AG08396 (cell line): ENCODE measurements at places on chromosomes 11 and 22.

DNA sequence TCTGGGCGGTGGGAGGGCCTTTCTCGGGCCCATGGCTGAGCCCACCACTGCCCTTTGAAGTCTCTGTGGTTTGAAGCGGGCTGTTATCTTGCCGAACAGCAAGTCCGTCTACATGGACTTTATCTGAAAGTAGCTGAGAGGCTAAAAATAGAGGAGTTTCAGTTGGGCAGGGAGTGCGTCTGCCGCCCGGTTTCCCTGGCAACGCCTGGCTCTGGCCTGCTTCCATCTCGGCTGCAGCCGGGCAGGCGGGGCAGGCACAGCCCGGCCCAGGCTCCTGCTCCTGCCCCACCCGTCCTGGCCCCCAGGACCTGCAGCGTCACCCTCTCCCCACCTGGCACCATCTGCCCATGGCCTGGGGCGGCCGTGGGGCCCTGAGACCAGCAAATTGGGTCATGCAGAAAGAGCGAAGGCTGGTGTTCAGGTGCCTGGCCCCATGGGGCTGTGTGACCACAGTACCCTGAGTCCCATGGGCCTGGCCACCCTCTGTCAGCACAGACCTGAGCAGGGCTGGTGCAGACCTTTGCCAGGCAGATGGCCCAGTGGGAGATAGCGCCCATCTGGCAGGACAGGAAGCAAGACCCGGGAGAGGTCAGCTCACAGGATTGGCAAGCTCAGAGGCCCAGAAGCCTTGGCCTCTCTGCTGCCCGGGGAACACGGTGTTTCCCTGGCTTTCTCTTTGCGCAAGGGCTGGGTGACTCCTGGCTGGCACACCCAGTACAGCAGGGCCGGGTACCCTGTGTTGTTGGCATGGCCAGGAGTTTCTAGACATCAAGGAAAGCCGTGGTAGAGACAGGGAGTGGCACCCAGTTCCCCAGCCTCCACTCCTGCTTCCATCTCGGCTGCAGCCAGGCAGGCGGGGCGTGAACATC lies 79.1 kb upstream of the KCNQ1OT1 start:
- DNase-seq, result peak; percentile 94

GRCh38 chr22:50600967-50601668 lies 525 bp downstream of the MAPK8IP2 start:
- peak; percentile 25 for DNase-seq

DNA sequence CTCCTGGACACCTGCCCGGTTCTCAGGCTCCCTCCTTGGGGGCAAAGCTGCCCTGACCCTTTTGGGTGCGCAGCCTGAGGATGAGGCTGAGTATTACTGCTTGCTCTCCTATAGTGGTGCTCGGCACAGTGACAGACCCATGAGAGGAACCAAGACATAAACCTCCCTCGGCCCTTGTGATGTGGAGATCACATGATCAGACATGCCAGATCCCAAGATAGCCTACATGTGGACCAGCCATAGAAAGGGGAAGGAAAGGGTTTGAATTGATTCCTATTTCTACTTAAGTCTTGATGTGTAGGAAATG lies 125.3 kb downstream of the VPREB1 start:
- DNase-seq, result no peak

- DNase-seq, result no peak
These were observed 39.3 kb upstream of the SORL1 start for GRCh38 chr11:121412711-121413415.

GRCh38 chr11:63940786-63941185 lies 2.0 kb downstream of the NAA40 start:
- DNase-seq, result no peak

GRCh38 chr11:46338988-46339666 lies 8.1 kb upstream of the DGKZ start:
- no peak for DNase-seq

DNA sequence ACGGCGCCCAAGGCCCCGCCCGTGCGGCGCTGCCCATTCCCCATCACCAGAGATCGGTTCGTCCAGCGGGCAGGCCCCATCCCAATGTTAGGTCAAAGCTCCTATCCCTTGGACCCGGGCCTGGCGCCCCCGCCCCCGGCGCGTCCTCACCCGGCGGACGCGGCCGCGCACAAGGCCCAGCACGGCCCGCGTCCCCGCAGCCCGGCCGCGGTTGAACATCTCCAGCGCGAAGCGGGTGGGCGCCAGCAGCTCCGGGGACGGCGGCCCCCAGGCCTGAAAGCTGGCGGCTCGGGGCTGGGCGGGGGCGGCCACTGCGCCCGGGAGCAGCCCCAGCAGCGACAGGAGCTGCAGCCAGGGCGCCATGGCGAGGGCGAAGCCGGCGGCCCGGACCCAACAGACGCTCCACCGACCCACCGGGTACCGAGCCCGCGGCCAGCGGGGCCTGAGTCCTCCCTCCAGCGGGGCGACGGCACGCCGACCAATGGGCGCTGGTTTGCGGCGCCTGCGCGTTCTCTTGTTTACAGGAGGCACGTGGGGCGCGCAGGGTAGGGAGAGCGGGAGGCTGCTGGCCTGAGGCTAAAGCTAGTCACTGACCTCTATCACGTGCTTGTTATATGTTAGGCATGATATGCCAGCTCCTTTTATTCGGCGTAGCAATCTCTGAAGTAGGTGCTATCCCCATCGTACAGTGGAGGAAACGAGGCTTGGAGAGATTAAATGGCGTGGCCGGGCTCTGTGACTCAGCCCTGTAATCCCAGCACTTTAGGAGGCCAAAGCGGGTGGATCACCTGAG lies at the start of gene CTSF:
TSS of gene CTSF (minus strand) at position 483 of the 793 bp plus-strand sequence. CDS start at position 363, 120 bp downstream.
- peak; percentile 99 for DNase-seq

- no peak for DNase-seq
These were observed 347.8 kb upstream of the B3GAT1 start for GRCh38 chr11:134759855-134760254.

- DNase-seq, result no peak
These were observed 24.0 kb downstream of the PANX1 start for GRCh38 chr11:94152678-94153065.

DNA sequence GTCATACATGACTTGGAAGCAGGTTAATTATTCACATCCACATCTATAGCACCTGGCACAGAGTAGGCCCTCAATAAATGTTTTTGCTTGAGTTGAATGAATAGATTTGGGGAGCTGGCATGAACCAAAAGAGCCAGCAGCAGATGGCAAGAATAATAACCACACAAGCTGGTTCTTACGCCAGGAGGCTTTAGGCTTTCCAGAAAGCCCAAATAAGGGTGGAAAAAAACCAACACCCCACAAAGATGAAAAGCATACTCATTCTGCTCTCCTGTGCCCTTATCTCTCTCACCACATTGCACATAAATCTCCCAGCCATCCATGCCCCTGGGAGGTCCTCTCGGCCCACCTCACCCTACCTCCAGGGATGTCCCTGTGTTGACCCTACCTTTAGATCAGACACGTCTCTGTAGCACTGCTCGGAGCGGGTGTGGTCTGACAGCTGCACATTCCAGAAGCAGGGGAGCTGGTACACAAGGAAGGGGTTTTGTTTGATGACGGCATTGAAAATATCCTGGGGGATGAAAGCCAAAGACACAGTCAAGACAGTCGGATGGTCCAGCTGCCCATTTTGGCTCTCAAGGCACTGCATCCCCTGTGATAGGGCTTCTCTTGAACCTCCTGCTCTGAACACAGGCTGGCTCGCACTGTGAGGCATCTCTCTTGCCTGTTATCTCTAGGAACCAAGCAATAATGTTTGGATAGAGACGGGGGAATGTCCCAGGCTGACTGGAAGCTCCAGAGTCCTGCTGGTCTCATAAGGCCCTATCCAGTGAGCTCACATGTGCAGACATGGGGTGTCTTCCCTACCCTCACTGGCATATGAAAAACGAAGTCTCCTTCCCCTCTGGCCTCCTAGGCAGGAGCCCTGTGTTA lies 323.6 kb upstream of the SYN3 start:
- no peak for DNase-seq

DNA sequence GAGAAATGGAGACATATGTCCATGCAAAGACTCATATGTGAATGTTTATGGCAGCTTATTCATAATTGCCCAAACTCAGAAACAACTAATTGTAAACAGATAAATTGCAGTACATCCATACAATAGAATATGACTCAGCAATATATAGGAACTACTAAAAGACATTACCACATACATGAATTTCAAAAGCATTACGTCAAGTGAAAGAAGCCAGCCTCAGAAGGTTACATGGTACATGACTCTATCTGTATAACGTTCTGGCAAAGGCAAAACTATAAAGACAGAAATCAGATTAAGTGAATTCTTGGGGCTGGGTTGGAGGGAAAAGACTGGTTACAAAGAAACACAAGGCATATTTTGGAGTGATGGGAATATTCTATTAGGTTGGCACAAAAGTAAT lies 7.2 kb downstream of the KCTD21 start:
- no peak for DNase-seq

GRCh38 chr22:20031732-20032406 lies 11.0 kb downstream of the TANGO2 start:
- no peak for DNase-seq

DNA sequence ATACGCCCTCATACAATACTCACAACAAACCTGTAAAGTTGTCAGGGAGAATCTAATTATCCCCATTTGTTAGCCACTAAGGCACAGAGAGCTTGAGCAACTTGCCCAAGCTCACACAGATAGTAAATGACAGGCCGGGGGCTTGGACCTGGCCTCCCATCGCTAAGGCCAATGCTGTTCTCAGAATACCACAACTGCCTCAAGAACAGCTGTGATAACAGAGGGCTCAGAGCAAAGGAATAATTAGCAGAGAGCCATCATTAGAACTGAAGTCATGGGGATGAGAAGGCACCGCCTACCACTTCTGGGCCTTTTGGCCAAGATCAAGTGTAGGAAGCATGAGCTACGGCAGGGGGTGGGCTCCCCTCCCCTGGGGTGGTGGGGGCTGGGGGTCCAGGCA lies 98.6 kb downstream of the FEZ1 start:
- DNase-seq, result no peak

DNA sequence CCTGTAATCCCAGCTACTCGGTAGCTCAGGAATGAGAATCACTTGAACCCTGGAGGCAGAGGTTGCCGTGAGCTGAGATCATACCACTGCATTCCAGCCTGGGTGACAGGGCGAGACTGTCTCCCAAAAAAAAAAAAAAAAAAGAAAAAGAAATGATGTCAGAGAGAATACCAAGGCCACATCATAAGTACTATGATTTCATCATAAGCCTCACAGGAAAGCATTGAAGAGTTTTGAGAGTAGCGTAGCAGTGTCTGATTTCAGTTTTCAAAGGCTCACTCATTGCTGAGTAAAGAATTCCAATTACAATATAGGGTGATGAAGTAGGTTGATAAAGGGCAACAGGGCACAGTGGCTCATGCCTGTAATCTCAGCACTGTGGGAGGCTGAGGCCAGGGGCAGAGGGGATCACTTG lies 88.8 kb downstream of the MRTFA start:
- DNase-seq, result no peak

DNA sequence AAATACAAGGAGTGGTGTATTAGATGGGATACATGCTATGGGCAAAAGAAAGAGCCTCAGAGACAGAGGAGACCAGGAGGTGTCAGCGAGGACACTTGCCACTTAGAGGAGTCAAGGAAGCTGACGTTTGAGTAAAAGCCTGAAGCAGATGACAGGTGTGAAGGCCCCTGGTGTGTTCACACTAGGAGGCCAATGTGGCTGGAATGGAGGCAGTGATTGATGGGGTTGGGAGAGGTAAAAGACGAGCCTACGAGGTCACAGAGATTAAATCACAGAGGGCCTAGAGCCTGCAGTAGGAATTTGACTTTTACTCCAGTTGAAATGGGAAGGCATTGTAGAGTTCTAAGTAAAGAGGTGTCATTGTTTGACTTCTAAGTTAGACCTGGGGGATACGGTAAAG lies 12.0 kb upstream of the GDPD5 start:
- no peak for DNase-seq

- DNase-seq, result no peak
These were observed 87.1 kb upstream of the BIRC3 start for GRCh38 chr11:102230186-102230585.

- no peak for DNase-seq
These were observed 522.9 kb downstream of the NTM start for GRCh38 chr11:131893103-131893890.

- DNase-seq, result no peak
These were observed 17.5 kb downstream of the NECTIN1 start for GRCh38 chr11:119711476-119711875.

GRCh38 chr11:27991736-27992135 lies 116.2 kb downstream of the KIF18A start:
- no peak for DNase-seq

DNA sequence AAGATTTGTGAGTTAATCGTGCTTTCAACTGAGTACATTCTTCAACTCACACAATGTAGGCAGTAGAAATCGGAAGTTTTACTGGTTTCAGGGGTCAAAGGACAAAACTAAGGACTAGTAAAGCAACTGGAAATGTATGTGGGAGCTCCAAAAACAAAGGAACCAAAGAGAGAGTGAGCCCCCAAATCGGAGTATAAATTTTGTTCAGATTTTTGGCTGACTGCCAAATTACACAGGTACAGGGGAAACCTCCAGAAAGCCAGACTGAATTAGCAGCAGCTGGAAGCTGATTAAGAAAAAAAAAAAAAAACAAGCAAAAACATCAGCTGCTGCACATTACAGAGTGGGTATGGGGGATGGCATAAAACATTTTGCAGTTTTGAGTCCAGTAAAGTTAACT lies 75.2 kb upstream of the GNAZ start:
- no peak for DNase-seq

- no peak for DNase-seq
These were observed 291.6 kb upstream of the ANO3 start for GRCh38 chr11:26040339-26040738.

GRCh38 chr11:19698493-19699292 lies 13.9 kb upstream of the NAV2 start:
- peak; percentile 16 for DNase-seq

DNA sequence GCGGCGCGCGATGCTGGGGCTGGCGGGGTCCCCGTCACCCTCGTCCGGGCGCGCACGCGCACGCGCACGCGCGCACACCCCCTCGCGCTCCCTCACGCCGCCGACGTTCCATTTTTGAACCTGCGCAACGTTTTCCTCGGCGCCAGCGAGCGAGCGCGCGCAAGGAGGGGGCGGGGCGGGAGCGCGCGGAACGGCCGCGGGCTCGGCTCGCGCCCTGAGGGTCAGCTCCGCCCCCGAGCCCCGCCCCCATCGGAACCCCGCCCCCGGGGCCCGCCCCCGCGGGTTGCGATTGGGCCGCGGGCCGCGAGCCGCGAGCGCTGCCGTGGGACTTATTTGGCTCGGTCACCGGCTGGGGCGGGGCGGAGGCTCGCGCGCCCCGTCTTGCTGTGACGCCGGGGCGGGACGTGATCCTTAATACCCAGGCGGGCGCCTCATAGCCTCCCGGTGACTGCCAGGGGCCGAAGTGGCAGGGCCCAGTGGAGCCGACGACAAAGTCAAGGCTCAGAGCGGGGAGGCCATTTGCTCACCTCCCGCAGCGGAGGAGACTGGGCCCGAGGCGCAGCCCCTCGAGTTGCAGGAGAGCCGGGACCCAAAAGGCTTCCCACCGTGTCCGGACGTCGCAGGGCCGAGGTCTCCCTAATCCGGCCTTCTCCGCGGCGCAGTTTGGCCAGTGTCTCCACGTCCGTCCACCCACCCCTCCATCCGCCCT lies at the start of gene CBX7:
TSS of gene CBX7 (minus strand) at position 170 of the 709 bp plus-strand sequence. CDS start 236 bp downstream, outside the sequence.
- peak; percentile 99 for DNase-seq
